ENCODE measurements at places on chromosomes 13 and 19.

DNA sequence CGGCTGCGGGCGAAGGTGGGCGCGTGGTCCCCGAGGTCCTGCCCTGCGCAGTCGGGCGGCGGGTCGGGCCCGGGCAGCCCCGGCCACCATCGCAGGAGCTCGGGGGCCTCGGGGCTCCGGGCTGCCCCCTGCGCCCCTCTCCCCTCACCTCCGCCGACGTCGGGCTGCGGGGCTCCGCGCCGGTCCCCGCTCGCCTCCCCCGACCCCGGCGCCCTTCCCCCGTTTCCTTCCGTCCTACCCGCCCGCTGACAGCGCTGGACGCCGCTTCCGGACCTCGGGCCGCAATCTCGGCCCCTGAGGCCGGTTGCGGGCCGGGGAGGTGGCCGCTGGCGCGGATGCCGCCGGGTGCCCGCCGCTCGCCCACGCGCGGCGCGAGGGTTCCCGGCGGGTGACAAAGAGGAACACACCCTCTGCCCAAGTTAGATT, 720 bp downstream of the FARP1 start:
- no peak for DNase-seq

GRCh38 chr13:65585346-65585745, 1644.8 kb downstream of the PCDH9 start:
- no peak for DNase-seq

GRCh38 chr13:57996717-57997116, 365.2 kb downstream of the PCDH17 start:
- DNase-seq: no peak

- DNase-seq: no peak
Observed at GRCh38 chr13:113555141-113555540, 29.4 kb upstream of the TFDP1 start.

DNA sequence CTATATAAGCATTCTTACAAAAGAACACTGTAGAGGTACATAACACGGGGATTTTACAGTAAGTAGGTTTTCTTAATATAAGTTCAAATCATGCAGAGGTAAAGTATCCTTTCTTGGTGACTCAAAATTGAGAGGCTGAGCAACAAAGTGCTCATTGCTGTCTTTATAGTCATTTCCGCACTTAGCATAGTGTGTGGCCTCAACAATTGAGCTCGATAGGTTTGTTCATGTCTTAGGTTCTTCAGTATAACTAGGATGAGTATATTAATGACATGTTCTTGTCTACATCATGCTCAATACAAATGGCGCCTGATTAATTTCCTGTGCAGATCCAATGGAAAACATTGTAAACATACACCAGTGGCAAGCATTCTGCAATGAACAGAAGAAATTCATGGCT, 1.4 kb downstream of the WDFY2 start:
- DNase-seq: no peak

- no peak for DNase-seq
Observed at GRCh38 chr19:15680478-15681322, 7.8 kb downstream of the CYP4F12 start.

GRCh38 chr13:51009597-51009996, 100.0 kb downstream of the RNASEH2B start:
- DNase-seq: no peak

DNA sequence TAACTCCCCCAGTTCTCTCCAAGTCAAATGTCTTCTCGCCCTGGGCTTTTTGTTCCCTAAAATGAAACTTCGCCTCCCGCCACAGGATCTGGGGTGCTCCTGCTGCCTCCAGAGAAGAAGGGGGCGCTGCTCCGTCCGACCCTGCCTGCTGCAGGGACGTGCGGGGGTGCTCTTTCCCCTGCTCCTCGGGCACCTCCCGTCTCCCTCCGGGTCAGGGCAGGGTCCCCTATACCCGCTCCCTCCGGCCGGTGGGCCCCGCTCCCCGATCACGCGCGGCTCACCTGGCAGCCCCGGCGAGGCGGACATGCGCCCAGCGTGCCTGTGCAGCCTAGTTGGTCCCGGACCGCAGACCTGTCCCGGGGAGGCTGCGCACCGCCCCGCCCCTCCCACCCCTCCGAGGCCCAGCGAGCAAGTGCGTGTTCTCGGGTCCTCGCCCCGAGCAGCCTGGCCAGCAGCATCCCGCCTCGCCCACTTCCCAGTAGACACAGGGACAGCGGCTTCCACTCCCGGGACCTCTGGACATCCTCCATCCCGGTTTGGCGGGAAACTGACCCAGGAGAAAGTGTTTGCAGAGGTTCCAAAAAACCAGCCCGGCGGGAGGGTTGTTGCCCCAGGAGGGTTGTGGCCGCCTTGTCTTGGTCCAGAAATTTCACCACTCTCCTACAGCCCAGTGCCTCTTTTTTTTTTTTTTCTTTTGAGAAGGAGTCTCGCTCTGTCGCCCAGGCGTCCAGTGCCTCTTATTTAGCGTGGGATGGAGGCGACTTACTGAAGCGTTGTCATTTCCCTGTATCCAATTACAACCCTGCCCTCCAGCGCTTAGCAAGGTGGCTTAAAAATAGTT, at the start of gene OXGR1:
TSS of gene OXGR1 (minus strand) at position 460 of the 841 bp plus-strand sequence. CDS start 6,717 bp downstream, outside the sequence.
- DNase-seq: peak; percentile 81

DNA sequence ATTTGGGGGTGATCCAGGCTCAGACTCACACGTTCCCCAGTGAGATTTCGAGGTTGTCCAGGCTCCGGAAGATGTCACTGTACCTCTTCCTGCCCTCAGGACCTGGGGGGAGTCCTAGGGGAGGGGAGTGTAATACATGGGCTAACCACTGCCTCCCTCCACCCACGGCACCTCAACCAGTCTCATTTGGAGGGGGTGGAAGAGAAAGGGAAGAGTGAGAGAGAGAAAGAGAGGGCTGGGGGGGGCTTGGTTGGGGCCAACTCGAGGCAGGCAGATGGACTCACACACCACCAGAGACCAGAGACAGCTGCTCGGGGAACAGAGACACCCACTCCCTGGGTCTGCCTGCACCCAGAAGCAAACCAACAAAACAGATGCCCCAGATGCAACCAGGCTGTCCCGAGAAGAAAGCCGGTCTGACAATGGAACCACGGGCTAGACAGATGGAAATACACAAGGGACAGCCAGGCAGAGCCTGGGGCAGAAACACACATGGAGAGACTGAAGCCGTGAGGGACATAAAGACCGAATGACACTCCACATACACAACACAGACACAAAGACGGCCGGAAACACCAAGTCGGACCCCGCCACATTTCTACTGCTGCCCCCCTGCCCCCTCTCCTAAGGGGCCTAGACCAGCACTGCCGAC, 825 bp downstream of the GMIP start:
- DNase-seq: no peak

DNA sequence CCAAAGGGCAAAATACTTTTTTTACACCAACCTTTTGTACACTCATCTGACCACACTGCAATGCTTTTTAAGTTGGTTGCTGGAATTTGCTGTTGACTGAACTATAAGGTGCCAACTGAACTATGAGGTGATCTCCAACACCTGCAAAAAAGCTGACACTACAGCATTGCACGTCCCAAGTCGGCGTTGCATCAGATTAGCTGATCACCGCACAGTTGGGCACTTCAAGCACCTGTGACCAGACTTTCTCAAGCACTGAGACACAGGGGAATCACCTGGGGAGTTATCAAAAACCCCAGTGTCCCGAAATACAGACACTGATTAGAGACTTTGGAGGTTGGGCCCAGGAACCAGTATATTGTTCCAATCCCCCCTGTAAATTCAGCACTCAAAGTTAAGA, 1.1 kb downstream of the NLRP11 start:
- DNase-seq: no peak

DNA sequence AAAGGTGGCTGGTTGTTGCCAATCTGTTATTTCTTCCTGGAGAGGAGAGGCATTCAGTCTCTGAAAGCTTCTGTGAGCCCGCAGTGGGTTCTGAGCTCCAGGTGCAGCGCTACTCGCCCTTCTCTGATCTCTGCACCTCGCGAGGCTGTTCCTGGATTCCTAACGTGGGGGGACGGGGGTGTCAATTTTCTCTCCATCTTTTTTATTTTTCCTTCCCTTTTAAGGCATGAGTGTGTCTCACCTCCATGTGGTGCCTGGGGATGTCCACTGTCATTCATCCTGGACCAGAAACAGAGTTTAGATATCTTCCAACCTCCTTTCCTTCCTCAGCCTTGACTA, 626 bp downstream of the ZNF233 start:
- peak; percentile 23 for DNase-seq

- DNase-seq: peak; percentile 72
Observed at GRCh38 chr19:3179739-3180293, 1.2 kb downstream of the S1PR4 start.

GRCh38 chr19:6012426-6013170, 34.7 kb upstream of the RANBP3 start:
- DNase-seq: no peak

- peak; percentile 78 for DNase-seq
Observed at GRCh38 chr19:17999684-18000479, 8.1 kb upstream of the ARRDC2 start.

DNA sequence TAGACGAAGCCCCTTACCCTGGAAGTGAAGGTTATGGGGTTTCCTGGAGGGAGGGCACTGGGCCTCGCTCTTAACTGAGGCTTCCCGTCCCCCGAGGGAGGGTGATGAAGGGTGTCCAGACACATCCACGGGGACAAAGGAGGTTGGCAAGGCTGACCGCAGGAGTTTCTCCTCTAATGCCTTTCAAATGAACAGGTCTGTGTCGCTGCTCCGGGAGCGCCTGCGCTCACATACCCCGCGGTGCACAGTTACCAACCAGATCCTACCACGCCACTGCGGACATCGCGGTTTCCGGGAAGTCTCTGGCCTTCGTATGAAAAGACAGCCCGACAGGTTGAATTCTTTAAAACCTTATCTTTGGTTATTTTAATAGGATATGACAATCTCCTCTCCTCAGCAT, 41.3 kb downstream of the IRS2 start:
- no peak for DNase-seq

- DNase-seq: no peak
Observed at GRCh38 chr13:113082198-113083021, 23.2 kb upstream of the F7 start.

GRCh38 chr19:50777830-50778303, 7.6 kb downstream of the GPR32 start:
- no peak for DNase-seq

DNA sequence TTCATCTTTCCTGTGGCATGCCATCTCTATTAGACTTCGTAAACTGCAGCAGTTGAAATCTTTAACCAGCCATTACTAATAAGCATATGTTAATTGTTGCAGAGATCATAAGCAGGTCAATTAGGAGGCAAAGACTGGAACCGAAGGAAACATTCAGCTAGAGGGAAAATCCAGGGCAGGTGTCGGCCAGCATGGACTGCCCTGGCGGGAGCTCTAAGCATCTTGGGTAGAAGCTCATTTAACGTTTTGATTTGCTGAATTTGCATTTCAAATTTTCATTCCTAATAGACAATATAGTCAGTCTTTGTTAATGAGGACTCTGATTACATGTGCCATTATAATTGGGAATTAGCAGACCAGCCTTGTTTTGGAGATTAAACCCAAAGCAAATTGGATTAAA, 238.6 kb downstream of the POU4F1 start:
- no peak for DNase-seq

DNA sequence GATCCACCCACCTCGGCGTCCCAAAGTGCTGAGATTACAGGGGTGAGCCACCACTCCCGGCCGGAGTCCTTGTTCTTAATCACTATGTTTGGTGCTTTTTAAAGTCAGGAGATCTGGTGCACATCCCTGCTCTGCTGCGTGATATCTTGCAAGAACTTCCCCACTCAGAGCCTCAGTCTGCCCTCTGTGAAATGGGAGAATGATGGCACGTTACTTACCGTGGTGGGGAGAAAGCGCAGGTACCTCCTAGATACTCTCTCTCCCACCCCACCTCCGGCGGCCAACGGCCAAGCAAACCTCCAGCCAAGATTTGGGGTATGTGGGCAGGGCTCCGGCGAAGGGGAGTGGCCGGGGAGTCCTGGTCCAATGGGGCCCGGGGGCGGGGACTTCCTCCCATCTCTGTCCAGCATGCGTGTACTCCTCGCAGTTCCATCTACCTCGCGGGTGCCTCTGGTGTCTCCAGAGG, at the start of gene RYR1:
TSS of gene RYR1 (plus strand) at position 424 of the 466 bp plus-strand sequence. CDS start 139 bp downstream, outside the sequence.
- DNase-seq: peak; percentile 68

DNA sequence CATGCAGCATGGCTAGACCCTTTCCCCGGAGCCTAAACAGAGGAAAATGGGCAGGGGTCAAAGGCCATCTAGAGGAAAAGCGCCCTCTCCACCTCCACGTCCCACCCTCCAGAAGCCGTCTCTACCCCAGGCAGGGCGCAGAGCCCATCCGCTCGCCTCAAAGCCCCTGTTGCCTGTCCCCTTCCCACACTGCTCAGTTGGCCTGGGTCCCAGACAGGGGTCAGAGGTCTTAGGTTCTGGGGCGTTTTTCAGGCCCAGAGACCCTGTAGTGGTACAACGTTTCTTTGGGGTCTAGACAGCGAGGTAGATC, 285 bp downstream of the TMEM143 start:
- DNase-seq: peak; percentile 89

- DNase-seq: no peak
Observed at GRCh38 chr19:15621801-15622200, 6.8 kb downstream of the CYP4F8 start.

- no peak for DNase-seq
Observed at GRCh38 chr13:78631077-78631476, 27.7 kb upstream of the POU4F1 start.

- no peak for DNase-seq
Observed at GRCh38 chr19:35733180-35734125, 8.8 kb downstream of the IGFLR1 start.

- DNase-seq: no peak
Observed at GRCh38 chr13:31697290-31697689, 42.0 kb upstream of the RXFP2 start.

DNA sequence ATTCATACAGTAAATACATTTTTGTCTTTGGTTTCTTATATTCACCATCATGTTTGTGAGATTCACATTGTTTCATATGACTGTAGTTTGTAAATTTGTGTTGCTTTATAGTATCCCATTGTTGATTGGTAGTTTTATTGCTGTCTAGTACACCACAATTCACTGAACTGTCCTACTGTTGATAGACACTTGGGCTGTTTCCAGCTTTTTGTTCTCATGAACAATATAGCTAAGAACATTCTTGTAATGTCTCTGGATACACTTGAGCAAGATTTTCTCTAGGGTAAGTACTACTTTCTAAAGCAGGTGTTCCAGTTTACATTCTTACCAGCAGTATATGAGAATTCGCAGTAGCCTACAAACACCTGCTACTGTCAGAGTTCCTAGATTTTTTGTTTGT, 37.8 kb downstream of the SKA3 start:
- no peak for DNase-seq

Measured in kidney (tissue), 22 donors.